ENCODE measurements at places on chromosomes 7 and 10.

GRCh38 chr7:66330961-66331360 lies 125.8 kb downstream of the TPST1 start:
- DNase-seq: no peak

DNA sequence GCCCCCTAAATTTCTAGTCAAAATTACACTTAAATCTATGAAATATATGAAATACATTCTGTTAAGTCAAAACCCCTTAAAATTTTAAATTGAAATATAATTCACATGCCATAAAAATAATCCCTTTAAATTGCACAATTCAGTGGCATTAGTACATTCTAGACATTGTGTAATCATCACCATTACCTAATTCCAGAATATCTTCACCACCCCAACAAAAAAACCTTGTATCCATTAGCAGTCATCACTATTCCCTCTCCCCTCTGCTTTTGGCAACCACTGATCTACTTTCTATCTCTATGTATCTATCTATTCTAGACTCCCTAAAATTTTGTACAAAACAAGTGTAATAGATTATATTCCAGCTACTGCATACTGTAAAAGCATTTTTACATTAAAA lies 261.2 kb downstream of the GLI3 start:
- no peak for DNase-seq

DNA sequence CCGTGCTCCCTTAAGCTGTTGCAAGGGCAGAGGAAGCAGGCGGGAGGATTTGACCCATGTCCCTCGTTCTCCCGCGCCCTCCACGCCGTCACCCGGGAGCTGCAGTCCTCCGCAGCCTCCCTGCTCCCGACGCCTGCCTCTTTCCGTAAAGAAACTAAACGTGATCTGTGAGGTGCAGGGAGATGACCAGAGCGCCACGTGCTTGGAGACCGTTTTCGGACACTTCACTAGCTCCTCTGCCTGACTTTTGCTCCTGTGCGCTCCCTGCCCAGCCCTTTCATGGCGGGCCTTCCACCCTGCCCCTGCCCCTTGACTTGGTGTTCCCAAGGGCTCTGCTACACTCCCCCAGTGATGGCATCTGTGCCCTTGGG lies 171.2 kb downstream of the LSM5 start:
- DNase-seq: no peak

- no peak for DNase-seq
These were observed 573.0 kb upstream of the PCDH15 start for GRCh38 chr10:55374060-55374459.

DNA sequence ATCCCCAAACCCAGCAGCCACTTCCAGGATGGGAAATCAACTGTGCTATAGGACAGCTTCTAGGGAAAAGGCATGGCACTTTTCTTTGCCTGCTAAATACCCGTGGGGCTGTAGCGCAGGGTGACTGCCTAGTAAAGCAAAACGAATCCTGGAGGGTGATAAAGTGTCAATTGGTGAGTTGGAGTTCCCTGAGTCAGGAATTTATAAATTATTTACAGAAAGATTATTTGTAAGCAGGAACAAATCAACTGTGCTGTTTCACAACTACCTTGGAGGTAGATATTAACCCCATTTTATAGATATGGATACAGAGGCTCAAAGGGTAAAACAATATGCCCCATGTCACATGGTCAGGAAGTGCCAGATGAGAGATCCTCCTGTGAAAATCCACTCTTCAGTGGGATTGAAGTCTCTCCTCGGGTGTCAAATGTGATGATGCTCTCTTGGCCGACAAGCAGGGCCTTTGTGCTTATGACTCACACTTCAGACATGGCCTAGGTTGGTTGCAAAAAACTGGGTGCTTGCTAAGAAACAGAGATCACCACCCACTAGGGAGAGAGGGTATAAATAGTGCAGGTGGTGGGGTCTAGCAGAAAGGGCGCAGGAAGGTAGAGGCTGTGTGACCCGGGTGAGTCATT lies 383.2 kb upstream of the ZMIZ1 start:
- DNase-seq: no peak

- DNase-seq: no peak
These were observed 97.3 kb upstream of the COL1A2 start for GRCh38 chr7:94297397-94297838.

DNA sequence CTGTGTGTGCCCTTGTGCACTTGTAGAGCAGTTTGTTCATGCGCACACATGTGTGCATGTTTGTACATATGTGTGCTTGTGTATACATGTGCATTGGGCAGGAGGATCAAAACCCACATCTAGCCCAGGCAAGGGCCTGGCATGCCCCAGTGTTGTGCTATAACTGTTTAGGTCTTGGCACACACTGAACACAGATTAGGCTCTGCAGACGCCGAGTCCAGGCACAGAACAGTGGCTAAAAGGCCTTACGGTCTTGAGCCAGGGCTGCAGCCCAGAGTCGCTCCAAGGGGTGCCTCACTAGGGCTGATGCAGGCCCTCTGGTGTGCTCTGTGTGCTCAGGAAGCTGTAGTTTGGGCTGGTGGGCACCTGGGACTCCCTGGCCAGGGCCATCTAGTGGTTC lies 55.7 kb downstream of the YKT6 start:
- DNase-seq: no peak

GRCh38 chr10:5890452-5890915 lies 441 bp downstream of the FBH1 start:
- DNase-seq: peak; percentile 38

GRCh38 chr10:3778692-3779157 lies 6.3 kb downstream of the KLF6 start:
- no peak for DNase-seq

GRCh38 chr7:51060536-51060935 lies 256.1 kb downstream of the COBL start:
- DNase-seq: no peak

DNA sequence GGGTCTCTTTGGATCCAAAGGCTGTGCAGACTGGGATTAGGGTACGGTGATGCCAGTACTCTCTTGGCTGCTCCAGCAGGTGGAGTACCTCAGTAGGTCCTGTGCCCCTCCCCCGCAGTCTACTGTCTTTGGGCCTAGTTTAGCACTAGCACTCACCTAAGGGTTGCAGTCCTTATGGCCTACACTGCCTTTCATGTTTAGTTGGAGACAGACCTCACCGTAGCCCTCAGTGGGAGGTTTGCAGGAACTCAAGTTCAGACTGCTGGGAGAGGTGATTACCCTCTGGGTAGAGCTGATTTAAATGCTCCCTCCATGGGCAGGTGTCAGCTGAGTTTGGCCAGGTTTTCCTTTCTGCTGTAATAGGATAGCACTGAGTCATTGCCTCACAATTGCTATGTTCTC lies 210.8 kb upstream of the TMEM196 start:
- DNase-seq: no peak

DNA sequence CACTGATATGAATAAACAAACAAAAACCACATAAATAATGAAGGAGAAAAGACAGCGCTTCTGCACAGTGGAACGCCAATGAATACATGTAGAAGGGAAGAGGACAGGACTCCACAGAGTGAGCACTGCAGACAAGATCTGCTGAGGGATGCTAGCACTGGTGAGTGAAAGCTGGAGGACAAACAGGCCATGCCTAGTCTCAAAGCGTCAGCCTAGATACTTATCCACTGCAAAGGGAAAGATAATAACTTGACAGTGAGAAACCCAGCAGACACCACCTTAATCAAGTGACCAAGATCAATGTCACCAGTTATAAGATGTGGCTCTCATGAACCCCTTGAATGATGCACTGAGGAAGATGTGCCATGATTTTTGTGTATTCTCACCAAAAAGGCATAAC lies 227.6 kb downstream of the SKAP2 start:
- no peak for DNase-seq

GRCh38 chr10:50310560-50311174 lies 59.4 kb upstream of the ASAH2 start:
- DNase-seq: peak; percentile 32

- DNase-seq: no peak
These were observed 55.1 kb upstream of the SEMA3A start for GRCh38 chr7:84249656-84250055.

- no peak for DNase-seq
These were observed 144.1 kb downstream of the CPEB3 start for GRCh38 chr10:92146781-92147180.

DNA sequence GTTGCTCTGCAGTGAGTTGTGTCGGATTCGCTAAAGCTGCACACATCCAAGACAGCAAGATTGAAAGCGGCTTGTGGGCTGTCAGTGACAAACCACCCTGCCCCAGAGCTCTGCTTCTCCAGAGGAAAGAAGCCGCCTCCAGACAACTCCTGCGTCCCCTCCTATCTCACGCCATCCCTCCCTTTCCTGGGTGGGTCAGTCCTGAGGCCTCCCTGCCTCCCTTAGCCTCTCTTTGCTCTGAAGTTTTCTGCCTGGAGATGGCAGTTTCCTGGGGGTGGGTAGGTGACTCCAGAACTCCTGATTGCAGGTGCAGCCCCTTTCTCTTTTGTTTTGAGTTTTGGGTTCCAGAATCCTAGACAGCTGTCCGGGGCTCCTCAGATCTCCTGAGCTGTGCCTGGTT lies 78.7 kb downstream of the EMX2 start:
- no peak for DNase-seq

- no peak for DNase-seq
These were observed 32.3 kb upstream of the PLEKHS1 start for GRCh38 chr10:113718969-113719822.

DNA sequence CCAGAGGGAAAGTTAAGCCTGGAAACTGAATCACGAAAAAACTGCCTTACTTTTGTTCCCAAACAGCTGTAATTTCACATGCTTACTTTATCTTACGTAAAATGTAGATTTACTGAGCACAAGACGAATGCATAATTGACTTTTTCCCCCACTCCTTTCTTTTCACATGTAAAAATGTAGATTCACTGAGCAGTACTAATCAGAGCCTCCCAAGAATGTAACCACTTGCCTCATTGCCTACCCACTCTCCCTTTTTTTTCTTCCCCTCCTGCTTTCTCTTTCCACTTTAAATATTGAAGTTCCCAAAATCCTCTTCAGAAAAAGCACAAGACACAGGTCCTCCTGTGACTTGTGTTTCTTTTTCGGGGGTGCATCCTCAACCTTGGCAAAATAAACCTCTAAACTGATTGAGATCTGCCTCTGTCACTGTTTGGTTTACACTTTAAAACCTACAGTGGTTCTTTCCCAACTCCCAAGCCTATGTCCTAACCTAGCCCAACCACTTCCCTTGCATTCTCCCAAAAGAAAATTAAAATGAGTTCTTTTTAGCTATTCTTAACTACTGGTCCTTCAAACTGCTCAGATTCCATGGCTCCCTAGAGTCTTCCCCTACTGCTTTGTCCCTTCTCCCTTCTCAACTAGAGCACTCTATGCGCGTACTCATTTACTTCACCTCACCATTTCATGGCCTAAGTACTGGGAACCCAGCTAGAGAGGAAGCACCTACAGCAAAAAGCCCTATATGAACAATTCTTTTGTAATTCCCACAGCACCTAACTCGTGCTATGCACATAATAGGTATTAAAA lies 236.6 kb upstream of the MKLN1 start:
- DNase-seq: no peak

- no peak for DNase-seq
These were observed 212.9 kb downstream of the SNX10 start for GRCh38 chr7:26504411-26505120.

DNA sequence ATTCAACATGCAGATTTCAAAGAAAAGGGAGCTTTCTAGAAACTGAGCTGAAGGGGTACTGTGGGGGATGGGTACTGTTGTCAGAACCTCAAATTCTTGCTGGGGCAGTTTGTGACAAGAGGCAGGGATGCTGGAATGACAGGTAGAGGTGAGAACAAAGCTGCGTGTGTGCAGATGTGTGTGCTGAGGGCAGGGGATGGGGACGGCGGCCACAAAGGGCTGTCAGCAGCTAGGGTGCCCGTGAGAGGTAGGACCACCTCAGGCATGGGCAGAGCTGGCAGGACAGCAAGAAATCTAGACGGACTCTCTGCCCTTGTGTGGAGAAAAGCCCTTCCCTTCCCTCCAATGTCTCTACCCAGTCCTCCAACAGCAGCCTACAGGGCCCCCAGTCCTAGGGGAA lies 14.4 kb upstream of the BAZ1B start:
- DNase-seq: no peak

- DNase-seq: no peak
These were observed 21.9 kb downstream of the UNC5B start for GRCh38 chr10:71234004-71234894.

GRCh38 chr7:47594406-47594805 lies 12.5 kb upstream of the TNS3 start:
- DNase-seq: no peak

DNA sequence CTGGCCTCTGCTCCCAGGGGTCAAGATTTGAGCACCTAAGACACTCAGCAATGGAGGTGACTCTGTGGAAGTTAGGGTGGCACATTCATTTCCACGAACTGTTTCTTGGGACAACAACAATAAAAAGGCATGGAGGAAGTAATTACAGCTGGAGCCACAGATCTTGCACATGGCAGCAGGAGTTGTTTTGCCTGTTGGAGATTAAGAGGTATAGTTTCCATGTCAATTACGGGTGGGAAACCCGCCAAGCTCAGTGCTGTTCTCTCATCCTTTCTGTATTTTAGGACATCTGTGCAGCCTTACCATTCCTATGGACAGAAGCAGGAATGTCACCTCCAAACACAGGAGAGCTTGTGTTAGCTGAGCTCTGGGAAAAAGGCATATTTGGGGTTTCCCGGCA lies 201.2 kb downstream of the SNX10 start:
- no peak for DNase-seq

DNA sequence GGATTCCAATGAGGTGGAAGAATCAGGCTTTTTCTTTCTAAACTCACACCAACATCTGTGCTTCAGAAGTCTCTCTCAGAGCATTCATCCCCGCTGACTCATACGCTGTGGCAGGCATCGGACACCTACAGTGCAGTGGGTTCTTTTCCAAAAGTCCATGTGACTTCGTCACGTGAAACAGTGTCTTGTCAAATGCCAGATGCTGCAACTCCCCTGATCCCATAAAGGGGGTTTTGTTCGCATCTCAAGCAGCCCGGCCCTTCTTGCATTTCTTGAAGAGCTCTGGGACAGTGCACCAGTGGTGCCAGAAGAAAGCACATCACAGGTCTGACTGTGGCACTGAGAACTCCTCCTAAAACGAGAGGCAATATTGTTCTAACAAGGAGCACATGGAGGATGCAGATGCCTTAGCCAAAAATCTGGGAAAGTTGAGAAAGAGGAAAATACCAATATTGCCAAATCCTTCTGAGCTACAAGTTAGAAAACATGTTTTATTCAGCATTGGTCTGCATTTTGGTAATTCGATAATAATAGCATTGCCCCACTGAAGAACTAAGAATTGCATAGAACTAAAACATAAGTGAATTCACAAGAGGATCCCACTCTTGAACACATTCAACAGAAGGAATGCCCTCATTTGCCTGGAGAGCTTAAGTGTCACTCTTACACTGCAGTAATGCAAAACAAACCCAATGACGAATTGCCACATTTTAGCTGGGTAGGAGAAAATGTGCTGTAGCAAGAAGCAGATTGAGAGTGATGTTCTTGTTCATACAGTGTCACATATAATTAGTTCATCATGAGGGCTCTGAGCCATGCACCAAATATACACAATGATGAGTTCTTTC lies 204.4 kb downstream of the CXCL12 start:
- no peak for DNase-seq

Data from DND-41 (cell line).